ENCODE measurements at places on chromosomes 2 and 18.

GRCh38 chr2:190342611-190343010, 778 bp upstream of the INPP1 start:
- DNase-seq = no peak

GRCh38 chr18:44036501-44036900, 644.2 kb upstream of the SETBP1 start:
- DNase-seq = no peak

- no peak for DNase-seq
Observed at GRCh38 chr2:39851651-39852110, 72.6 kb upstream of the THUMPD2 start.

GRCh38 chr2:190881084-190881597, 520 bp downstream of the GLS start:
- peak; percentile 6 for DNase-seq

- no peak for DNase-seq
Observed at GRCh38 chr18:12336887-12337286, 28.8 kb downstream of the TUBB6 start.

DNA sequence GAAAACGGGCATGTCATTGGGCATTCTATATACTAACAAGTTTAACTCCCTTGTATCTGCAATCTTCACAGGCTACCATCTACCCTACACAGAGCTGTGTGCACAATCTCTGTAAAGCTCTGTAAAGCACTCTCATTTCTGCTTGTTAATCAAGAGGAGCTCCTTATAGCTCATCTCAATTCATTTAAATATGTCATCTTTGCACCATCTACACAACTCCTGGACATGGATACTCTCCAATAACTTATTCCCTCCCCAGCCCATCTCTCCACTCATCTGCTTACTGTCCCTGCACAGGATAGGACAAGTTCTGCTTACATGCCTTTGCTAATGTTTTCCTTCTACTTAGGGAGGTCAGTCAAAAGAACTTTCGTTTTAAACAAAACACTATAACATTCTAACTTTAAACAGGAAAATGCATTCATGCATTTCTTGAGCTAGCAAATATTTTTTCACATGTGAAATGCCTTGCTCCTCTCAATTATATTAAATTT, 61.4 kb downstream of the DPP4 start:
- no peak for DNase-seq

GRCh38 chr2:217711188-217711587, 291.6 kb downstream of the TNS1 start:
- no peak for DNase-seq

DNA sequence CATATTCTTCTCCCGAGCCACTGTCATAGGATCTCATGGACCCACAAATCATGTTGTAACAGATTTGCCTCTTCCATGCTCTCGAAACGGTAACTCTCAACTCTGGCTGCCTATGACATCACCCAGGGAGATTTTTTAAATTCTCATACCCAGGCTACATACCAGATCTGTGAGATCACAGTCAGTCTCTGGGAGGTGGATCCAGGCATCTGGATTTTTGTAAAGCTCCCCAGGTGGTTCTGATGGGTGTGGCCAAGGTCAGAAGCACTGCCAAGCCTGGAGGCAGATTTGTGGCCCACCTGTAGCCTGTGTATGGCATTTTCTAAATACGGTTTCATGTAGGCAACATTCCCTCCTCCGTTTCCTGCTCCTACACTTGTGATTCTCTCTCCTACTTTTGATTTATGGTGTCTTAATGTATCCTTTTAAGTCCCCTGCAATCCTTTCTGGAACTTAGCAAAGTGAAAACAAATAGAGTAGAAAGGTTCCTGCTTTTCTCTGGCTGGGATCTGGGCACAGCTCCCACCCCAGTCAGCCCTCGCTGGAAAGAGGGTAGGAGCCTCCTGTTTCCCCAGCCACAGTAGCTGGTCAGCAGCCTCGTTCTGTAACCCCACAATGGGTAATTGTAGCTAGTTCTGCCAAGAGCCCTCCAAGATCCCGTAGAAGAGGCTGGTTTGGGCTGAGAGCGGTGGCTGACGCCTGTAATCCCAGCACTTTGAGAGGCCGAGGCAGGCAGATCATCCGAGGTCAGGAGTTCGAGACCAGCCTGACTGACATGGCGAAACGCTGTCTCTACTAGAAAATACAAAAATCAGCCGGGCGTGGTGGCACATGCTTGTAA, 96.2 kb downstream of the KLHL29 start:
- DNase-seq = no peak

GRCh38 chr2:215314896-215315295, 3.0 kb downstream of the ATIC start:
- no peak for DNase-seq

- no peak for DNase-seq
Observed at GRCh38 chr2:224127871-224128501, 88.9 kb upstream of the SERPINE2 start.

- DNase-seq = no peak
Observed at GRCh38 chr2:64390586-64390985, 63.4 kb upstream of the LGALSL start.

- DNase-seq = no peak
Observed at GRCh38 chr2:15684161-15685039, 92.7 kb downstream of the DDX1 start.

DNA sequence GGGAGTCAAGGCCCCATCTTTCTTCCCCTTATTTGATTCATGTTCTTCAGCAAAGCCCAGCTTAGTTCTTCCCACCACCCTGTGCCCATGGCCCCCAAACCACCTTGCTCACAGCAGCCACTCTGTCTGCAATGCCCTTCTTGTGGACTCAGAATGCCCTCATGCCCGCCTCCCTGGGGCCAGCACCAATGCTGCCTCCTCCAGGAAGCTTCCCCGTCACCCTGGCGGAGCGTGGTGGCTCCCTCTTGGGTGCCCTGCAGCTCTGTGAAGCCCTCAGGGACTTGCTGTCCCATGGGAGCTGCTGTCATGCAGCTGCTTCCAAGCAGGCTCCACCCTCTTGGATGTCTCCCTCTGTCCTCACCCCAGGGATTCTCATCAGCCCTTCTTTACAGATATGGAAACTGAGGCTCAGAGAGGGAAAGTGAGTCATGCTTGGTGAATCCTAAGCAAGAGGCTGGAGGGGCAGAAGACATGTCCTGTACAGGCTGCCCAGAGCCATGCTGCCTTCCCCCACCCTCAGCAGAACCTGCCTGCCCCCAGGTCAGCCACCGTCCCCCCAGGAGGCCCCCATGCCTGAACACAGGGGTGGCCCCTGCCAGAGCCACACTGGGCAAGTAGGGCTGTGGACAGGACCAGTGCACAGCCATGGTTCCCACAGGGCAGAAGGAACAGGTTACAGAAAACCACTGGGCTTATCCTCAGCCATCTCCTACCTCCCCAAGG, 11.8 kb upstream of the DUSP2 start:
- no peak for DNase-seq

- no peak for DNase-seq
Observed at GRCh38 chr2:188333751-188334524, 42.3 kb downstream of the GULP1 start.

GRCh38 chr2:9652898-9653479, 22.2 kb upstream of the YWHAQ start:
- DNase-seq = no peak

DNA sequence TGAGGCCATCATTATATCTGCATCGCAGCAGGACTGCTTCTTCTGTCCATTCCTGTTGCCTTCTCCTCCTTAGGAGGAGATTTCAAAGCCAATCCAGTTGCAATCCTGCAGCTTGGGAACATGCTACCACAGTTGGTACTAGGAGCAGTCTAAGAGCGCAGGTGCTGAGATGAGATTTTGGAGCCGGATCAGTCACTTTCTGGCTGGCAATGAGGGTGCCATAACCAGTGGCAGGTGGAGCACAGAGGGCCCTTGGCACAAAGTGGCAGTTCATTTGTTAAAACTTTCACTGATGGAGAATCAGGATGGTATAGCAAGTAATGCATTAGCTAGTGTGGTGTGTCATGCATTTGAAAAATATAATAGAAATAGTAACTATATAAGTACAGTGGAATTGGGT, 173.7 kb upstream of the ATP5MC3 start:
- no peak for DNase-seq

GRCh38 chr18:74204526-74205152, 56.3 kb downstream of the TIMM21 start:
- no peak for DNase-seq

DNA sequence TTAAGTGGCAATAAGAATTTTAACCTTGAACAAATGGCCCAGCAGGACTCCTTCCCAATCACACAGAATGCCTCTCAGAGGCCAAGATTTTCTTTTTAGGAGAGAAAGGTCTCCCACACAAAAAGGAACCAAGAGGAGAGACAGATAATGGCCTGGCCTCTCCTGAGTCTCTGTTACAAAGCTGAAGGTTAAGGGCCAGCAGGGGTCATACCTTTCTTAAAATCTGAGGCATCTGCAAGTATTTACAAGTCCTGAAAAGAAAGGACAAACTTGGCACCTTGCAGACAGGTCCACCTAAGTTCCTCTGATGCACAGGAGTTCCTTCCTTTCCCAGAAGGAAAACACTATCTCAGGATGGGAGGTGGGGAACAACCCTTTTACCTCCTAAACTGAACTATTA, 142.3 kb downstream of the TMEM163 start:
- DNase-seq = no peak

GRCh38 chr18:32669549-32670165, 103.2 kb downstream of the KLHL14 start:
- no peak for DNase-seq

- DNase-seq = no peak
Observed at GRCh38 chr2:129014432-129014831, 695.8 kb upstream of the HS6ST1 start.

- DNase-seq = no peak
Observed at GRCh38 chr2:134197445-134197844, 56.4 kb upstream of the MGAT5 start.

DNA sequence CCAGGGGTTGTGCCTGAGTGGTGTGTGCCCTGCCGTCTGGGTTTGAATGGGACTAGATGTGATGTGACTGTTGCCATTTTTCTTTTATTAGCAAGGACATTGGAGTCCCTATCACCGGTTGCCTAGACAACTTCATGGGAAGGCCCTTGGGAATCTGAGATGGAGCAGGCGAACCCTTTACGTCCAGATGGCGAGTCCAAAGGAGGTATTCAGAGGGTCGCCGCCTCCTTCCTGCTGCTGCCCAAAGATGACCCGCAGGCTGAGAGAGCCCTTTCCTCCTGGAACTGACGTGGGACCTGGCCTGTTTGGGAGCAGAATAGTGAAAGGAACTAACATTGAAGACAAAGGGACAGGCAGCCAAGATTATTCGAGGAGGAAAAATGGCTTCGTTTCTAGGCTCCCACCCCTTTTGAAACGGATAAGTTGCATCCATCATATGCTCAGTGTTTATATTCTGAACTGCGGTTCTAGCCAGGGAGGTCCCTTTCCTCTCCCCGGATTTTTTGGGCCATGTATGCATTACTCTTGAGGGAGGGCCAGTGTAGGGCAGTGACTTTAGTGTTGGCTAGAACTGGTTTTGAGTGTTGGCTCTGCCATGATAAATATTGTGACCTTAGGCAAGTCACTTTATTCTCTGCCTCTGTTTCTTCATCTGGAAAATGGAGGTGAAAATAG, 673 bp downstream of the CENPO start:
- no peak for DNase-seq

GRCh38 chr2:133802409-133803039, 234.3 kb upstream of the NCKAP5 start:
- DNase-seq = no peak

Measured in stimulated activated CD8-positive, alpha-beta memory T cell treated with anti-CD3 and anti-CD28 coated beads, Interleukin-7, amount 100 ng/mL, for 1 hour (primary cell).